GM23338 (cell line): ENCODE measurements at places on chromosomes 11 and 22. TPM values are rescaled to one million over a fixed set of nuclear protein-coding genes. Genes with fewer than 3 reads are reported as not detected.

SPON1 gene
- total RNA-seq: 6.4 and 6.9 TPM in 2 replicates

OR2AG2 gene
- 0.31 and 0.45 TPM in 2 replicates for total RNA-seq

GRCh38 chr11:83508804-83509203, 222.6 kb upstream of the CCDC90B start:
- H3K4me3 ChIP-seq: no peak overlapping the region
- DNase-seq: no peak
- no peaks in the 10 kb centered on the region for H3K36me3 ChIP-seq
- no peaks in the 10 kb centered on the region for H3K27me3 ChIP-seq
- no peak overlapping the region for H3K27ac ChIP-seq

DNA sequence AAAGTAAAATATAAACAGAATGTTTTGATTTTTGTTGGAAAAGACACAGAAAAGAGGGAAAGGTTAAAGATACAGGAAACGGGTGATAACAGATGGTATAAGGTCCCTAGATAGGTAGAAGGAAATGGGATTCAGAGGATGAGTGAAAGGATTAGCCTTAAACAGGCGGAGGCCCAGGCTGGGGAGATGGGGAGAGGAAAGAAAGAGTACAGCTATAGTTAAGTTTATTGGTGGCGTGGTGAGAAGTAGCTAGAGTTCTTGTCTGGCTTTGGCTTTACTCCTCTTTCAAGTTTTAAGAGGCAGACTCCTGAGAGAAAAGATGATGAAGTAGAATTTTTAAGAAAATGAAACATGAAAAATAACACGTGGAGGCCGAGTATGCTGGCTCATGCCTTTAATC, 13.7 kb downstream of the ZBTB44 start:
- 0 out of 2 replicates have a peak overlapping the region, but pooled peaks have one; percentile 39 for H3K27ac ChIP-seq
- H3K27me3 ChIP-seq: no peaks in the 10 kb centered on the region
- peaks cover 27% of the 10 kb centered on the region for H3K4me1 ChIP-seq
- H3K4me3 ChIP-seq: no peak overlapping the region
- DNase-seq: peak; percentile 23

MS4A1 gene
- total RNA-seq: not detected in 2 replicates

OR5B21 gene
- not detected in 2 replicates for total RNA-seq

LARGE1 gene
- 62.4 and 75.6 TPM in 2 replicates for total RNA-seq

DNA sequence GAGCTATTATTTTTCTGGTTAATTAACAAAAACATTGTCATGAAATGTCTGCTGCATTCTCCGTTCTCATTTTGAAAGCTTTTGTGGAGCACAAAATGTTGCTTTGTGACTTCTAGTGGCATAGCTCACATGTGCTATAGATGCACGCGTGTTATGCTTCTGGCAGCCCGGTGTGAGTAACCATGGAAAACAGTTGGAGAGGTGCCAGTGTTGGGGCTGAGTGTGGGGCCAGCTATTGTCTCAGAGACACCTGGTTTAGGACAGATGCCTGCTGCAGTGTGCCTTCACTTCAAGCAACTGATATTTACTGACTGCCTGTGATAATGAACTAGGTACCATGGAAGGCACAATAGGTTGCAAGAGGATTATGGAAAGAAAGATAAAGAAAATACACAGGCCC, 760.6 kb downstream of the NTM start:
- no peaks in the 10 kb centered on the region for H3K36me3 ChIP-seq
- no peaks in the 10 kb centered on the region for H3K27me3 ChIP-seq
- no peak overlapping the region for H3K27ac ChIP-seq
- no peak for DNase-seq
- H3K4me3 ChIP-seq: no peak overlapping the region

GRCh38 chr22:47322854-47323253, 560.4 kb downstream of the TBC1D22A start:
- DNase-seq: no peak
- no peak overlapping the region for H3K27ac ChIP-seq
- peaks cover 14% of the 10 kb centered on the region; the same call in 1 of the 2 replicates for H3K36me3 ChIP-seq
- H3K4me1 ChIP-seq: no peaks in the 10 kb centered on the region

GRCh38 chr22:22156716-22157347, 87.8 kb upstream of the VPREB1 start:
- no peak overlapping the region for H3K4me3 ChIP-seq
- H3K36me3 ChIP-seq: no peaks in the 10 kb centered on the region
- peaks cover 90% of the 10 kb centered on the region for H3K27me3 ChIP-seq
- no peaks in the 10 kb centered on the region for H3K4me1 ChIP-seq
- H3K27ac ChIP-seq: no peak overlapping the region

GRCh38 chr11:6681949-6682348, 1.2 kb downstream of the MRPL17 start:
- H3K4me3 ChIP-seq: peak overlapping the region; percentile 82
- no peaks in the 10 kb centered on the region for H3K4me1 ChIP-seq
- DNase-seq: no peak
- no peaks in the 10 kb centered on the region for H3K27me3 ChIP-seq
- peaks cover 17% of the 10 kb centered on the region for H3K36me3 ChIP-seq

DNA sequence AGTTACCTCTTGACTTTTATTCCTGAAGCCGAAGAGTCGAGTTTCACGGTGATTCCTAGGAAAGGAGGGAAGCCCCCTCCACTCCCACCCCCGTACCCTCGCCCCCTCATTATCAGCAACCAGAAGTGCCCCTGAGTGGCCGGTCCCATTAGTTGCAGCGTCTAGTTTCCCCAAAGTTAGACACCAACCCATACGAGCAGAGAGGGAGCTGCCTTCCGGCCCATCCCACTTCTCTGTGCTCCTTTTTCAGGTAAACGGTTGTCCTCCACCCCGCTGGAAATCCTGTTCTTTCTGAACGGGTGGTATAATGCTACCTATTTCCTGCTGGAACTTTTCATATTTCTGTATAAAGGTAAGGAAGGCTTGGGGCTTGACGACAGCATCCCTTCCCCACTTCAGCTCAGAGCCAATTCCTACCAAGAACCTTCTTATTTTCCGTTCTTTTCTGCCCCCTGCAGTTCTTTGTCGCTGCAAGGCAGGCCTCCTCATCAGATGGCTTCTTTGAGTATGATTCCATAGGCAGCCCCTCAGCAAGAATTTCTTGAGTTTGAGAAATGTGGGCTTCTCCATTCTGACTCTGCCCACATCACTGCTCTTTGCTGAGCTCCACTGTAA, 701 bp downstream of the TMEM216 start:
- H3K4me1 ChIP-seq: peaks cover 4% of the 10 kb centered on the region; the same call in 1 of the 2 replicates
- DNase-seq: peak; percentile 43
- H3K27me3 ChIP-seq: no peaks in the 10 kb centered on the region
- peak overlapping the region; percentile 90 for H3K4me3 ChIP-seq
- peak overlapping the region; percentile 70; the same call in 1 of the 2 replicates for H3K27ac ChIP-seq

DNA sequence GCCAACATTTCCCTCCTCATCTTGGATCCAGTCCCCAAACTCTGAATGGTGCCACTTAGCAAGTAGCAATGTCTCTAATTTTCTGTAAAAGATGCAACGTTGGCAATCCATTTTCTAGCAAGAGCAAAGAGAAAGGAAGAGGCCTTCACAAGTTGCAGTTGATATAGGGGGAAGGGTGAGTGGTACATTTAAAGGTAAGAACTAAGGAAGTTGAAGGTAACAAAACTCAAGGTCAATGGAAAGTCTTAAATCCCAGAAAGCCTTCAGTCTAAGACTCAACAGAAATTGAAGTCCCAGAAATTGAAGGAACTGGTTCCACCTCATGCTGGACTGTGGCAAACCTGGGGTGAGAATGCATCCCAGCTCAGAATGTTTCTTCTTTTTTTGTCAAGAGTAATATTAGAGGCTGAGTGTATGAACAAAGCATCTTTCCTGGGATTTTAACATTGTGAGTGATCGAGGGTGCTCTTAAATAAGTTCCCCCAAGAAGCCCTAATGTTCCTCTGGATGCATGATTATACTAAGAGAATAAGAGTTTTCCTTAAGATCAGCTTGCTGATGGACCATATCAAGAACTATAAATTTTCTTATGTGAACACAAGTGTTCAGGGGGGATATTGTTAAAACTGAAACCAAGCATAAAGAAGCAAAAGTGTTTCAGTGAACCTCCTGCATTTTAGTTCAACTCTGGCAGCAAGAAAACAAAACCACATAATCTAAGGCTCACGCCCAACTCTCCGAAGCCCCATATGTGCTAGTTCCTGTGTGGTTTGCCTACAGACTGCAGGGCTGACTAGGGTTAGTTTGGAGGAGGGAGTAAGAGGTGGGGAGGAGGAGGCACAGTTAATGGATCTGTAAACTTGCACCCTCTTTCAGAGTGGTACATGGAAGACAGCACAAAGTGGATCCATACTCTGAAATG, at the start of gene GRAP2:
Gene GRAP2 (plus strand): TSS at position 779 of the 922 bp plus-strand sequence. CDS start 46,023 bp downstream, outside the sequence.
- no peak within 1 kb of the TSS for H3K27ac ChIP-seq
- H3K36me3 ChIP-seq: no peaks in the 10 kb centered on the region
- no peaks in the 10 kb centered on the region for H3K27me3 ChIP-seq
- H3K4me3 ChIP-seq: no peak within 1 kb of the TSS
- H3K4me1 ChIP-seq: no peaks in the 10 kb centered on the region

GRCh38 chr11:35676611-35676965, 14.0 kb downstream of the TRIM44 start:
- H3K36me3 ChIP-seq: no peaks in the 10 kb centered on the region
- no peak overlapping the region for H3K27ac ChIP-seq
